ENCODE measurements at places on chromosomes 16 and 17.
A peak's percentile ranks its signal among the peaks of the same experiment; 100 is the strongest.

- peak; percentile 93 for DNase-seq
Observed at GRCh38 chr16:30997725-30998711, 12.4 kb downstream of the STX1B start.

GRCh38 chr16:58628845-58629732 is 537 bp downstream of the CNOT1 start:
- peak; percentile 35 for DNase-seq

GRCh38 chr16:10989559-10989958 is 45.2 kb downstream of the CLEC16A start:
- no peak for DNase-seq

DNA sequence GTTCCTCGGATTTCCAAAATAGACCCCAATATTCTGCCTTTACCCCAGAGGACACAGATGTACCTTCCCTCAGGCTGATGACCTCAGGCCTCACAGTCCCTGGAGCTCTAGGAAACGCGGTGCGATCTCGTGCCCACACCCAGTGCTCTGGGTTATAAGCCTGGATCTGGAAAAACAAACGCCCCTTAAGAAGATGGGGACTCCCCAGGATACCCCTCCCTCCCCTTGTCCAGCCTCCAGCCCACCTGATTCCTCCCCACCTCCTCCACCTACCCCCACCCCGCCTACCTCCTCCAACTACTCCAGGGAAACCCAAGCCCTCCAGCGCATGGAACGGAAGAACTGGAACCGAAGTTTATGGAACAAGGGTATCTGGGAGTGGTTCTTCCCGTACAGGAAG is 19.1 kb downstream of the PRR11 start:
- no peak for DNase-seq

DNA sequence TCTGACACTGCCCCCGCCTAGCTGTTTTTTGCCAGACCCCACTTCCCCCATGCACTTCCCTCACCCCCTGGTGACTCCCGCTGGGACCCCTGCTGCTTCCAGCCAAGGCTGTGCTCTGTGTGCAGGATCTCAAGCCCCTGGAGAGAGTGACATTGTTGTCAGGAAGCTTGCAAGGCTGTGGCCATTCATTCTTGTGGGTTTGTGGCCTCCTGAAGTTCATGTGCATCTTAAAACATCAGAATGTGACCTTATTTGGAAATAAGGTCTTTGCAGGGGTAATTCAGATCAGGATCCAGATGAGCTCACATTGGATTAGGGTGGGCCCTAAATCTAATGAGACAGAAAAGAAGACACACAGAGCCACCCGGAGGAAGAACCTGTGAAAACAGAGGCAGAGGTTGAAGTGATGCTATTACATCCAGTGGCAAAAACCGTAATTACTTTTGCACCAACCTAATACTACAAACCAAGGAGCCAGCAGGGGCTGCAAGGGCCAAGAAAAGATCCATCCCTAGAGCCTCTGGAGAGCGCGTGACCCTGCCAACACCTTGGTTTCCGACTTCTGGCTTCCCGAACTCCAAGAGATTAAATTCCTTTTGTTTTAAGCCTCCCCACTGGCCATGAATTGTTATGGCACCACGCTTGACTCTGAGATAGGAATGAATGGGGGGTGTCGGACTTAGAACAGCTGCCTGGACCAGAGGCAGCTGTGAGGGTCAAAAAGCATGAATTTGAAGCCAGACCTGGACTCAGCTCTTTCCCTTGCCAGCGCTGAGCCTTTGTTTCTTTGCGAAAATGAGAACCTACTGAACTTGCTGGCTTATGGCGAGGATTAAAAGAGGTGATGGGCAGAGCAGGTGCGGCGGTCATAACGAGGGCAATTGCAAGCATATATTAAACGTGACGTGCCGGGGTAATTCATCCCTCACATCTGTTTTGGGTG is 75.5 kb downstream of the BMERB1 start:
- peak; percentile 28 for DNase-seq

DNA sequence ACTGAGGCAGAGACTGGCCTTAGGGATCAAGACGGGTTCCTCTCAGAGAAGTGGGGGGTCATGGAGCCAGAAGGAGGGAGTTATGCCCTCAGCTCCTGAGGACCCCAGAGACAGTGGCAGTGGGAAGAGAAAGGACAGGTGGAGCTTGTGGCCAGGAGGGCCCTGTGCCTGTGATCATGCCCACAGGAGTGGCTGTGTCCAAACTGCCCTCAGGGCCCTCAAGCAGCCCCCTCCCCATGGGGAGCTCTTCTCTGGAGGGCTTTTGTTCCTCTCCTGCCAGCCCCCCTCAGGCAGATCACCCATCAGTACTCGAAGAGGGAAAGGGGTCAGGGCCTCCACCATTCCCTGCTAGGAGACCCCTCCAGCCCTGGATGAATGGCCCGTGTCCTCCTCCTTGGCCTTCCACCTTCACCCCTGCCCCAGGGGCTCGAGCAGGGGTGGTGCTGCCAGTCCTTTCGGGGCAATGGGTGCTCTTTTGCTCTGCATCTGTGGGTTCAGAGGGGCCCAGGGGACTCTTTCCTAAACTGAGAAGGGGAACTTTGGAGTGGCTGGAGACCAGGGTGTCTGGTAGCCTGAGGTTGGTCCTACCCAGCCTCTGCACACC is 52.7 kb downstream of the BEAN1 start:
- DNase-seq: no peak

- DNase-seq: peak; percentile 84
Observed at GRCh38 chr16:71412270-71413160, 29.3 kb downstream of the TLE7 start.

GRCh38 chr16:73023752-73024570 is 24.0 kb downstream of the ZFHX3 start:
- no peak for DNase-seq

DNA sequence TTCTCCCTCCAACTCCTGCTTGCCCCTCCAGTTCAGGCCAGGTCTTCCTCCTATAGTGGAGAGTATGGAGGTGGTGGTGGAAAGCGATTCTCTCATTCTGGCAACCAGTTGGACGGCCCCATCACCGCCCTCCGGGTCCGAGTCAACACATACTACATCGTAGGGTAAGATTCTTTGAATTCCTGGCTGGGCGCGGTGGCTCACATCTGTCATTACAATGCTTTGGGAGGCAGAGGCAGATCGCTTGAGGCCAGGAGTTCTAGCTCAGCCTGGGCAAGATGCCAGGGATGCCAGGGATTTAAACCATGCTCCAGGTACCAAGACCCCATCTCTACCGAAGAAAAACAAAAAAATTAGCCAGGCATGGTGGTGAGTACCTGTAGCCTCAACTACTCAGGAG is 1.4 kb downstream of the ZG16 start:
- no peak for DNase-seq

GRCh38 chr16:77009453-77009852 is 181.5 kb upstream of the MON1B start:
- no peak for DNase-seq

- no peak for DNase-seq
Observed at GRCh38 chr17:34799751-34800150, 161.5 kb downstream of the CCT6B start.

DNA sequence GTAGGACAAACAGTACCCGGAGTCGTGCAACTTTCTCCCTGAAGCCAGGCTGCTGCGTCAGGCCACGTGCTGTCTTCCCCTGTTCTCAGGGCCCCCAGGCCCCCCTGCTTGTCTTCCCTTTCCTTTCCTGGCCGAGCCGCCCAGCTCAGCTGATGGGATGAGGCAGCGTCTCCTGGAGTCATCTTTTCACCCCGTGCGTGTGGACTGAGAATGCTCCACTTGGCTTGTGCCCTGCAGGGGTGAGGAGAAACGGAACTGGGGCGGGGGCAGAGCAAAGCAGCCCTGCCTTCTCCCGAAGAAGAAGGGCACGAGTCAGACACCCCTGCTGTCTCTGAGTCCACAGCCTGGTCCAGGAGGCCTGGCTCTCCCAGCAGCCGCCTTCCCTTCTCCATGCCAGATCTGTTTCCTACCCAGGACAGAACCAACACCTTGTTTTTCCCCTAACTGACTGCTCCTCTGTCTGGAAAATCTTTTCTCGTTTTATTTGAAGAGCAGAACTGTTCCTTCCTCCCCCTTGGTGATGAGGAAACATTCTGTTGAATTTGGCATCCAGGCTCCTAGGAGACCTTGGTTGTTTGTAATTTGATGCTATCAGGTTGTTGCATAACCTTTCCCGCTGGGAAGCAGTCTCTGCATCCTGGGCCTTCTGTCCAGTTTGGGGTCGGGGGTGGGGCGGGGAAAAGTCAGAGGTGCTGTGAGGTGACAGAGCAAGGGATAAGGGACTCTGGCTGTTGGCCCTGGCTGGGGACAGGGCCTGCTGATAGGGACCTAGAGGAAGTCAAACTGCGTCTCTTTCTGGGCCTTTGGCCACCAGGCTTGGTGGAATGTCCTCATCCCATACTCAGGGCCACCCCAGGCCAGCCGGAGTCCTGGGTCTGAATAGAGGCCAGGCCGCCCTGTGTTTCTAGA is 78.8 kb downstream of the WIPI1 start:
- peak; percentile 86 for DNase-seq

- DNase-seq: no peak
Observed at GRCh38 chr16:22635357-22635761, 124.7 kb downstream of the NPIPB5 start.

DNA sequence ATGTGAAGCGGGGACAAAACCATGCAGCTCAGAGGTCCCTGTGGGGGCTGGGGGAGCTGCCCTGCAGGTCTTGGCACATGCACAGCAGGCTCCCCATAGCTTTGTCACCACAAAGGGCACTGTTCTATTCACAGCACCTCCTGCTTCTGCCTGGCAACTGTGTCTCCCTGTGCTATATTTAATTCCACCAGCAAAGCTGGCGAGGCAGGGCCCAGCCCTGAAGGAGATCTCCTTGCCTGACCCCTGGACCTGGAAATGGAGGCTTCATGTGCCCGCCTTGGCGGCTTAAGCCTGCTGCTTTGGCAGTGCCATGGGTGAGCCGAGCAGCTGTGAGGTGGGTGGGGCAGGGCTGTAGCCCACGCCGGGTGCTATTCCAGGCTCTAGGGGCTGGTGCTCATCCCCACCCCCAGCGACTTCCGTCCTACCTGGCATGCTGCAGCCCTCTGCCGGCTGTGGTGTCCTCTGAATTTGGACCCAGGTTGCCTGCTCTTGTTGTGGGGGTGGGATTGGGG is 6.8 kb downstream of the LDHD start:
- no peak for DNase-seq

GRCh38 chr17:42122371-42123303 is at the start of gene HSPB9:
Gene HSPB9, plus strand, starts transcription at chr17:42122804. Its CDS starts 47 bp downstream, at chr17:42122851.
- no peak for DNase-seq

GRCh38 chr17:79872762-79873161 is 33.5 kb upstream of the CBX4 start:
- no peak for DNase-seq

DNA sequence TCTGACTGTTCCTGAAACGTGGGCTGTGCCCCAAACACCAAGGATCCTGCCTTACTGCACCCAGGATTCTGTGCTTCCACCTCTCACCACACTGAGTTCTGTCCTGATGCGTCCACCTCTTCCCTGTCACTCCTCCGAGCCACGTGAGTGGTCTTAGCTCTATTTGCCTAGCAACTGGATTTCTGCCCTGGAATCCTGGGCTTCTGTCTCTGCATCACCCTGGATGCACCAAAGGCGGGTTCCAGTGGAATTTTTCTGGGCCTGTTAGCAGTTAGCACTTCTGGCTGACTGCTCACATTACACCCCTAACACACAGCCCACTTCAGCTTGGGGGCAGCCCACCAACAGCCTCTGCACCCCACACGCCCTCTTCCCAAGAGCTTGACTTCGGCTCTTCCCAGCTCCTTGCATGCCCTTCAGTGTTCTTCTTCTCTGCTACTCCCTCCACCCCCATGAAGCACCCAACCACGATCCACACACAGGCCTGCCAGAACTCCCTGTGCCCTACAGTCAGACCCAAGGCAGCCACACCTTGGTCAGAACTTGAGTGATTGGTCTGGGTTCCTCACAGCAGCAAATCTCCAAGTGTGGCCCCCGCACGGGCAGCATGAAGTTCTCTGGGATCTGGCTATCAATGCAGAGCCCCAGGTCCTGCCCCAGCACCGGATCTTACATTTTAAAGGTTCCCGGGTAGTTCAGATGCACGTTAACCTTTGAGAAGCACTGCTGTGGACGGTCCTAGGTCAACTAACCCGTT is 129.8 kb upstream of the RCVRN start:
- DNase-seq: no peak

- no peak for DNase-seq
Observed at GRCh38 chr17:70098030-70098429, 23.0 kb downstream of the KCNJ16 start.

DNA sequence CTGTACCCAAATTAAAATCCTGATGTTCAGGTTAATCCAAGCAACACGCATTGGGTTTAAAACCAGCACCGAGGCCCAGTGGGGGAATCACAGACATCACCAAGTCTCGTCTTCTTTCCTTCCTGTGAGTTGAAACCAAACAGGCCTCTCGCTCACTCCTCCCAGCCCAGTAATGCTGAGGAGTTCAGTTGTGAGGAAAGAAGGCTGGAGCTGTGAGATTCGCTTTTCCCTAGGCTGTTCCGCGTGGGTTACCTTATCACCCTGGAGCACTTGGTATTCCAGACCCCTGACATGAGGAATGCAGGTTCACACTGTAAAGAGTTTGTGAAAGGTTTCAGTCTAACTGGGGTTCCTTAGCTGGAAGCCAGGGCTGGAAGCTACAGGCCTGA is 20.8 kb downstream of the CIBAR2 start:
- DNase-seq: no peak

DNA sequence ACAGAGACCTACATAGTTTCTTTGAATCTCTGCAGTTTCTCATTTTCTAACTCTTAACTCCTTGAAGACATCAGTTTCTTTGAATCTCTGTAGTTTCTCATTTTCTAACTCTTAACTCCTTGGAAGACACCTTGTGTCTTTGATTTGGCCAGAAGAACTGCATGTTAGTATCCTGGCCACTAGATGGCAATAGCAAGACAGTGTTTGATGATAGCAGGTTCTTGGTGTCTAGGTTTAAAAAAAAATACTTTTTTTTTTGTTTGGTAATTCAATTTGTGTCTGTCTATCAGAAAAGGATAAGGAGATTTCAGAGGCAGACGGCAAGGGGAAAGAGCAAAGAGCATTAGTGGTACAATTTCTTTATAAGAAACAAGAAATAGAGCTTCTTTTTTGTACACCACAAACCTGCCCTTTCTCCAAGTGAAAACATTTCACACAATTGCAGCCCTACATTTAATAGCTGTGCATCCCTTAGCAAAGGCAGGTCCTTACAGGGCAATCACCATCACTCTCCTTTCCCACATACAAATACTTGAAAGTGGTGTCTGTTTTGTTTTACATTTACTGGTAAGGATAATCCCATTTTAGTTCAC is 1324.9 kb upstream of the CDH8 start:
- DNase-seq: peak; percentile 41

GRCh38 chr16:49835161-49835777 is 20.6 kb downstream of the ZNF423 start:
- no peak for DNase-seq

DNA sequence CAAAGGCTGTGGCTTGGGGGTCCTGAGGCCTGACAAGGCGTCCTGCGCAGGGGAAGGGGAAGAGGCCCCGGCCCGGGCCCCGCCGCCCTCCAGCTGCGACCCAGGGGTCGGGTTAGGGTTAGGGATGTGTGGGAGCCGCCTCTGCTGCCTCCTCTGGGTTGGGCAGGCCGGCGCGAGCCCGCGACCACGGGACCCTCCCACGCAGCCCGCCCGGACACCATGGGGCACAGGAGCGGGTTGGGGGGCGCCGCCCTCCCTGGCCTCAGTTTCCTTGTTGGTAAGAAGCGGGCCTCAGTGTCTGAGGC is 386 bp downstream of the CIAO3 start:
- DNase-seq: peak; percentile 42

- no peak for DNase-seq
Observed at GRCh38 chr16:83853834-83854233, 45.1 kb upstream of the MLYCD start.
